ENCODE measurements at places on chromosomes 1 and 21.
A peak's percentile ranks its signal among the peaks of the same experiment; 100 is the strongest.

GRCh38 chr1:205965036-205965884 lies 22.0 kb upstream of the SLC26A9 start:
- DNase-seq = no peak

DNA sequence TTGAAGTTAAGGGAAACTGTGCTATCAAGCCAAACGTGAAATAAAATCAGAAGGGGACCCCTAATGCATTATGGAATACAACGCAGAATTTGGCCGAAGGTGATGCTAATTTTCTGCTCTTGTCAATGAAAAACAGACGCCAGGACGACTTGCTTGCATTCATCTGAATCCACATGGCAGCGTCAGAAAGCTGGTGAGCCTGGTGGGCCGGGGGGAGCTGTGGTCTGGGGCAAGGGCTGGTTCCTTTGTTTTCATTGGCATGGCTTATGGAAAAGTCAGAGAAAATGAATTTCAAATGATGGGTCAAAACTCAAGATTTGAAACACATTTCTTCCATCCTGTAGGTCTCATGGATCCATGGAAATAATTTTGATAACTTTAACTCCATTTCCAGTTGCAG lies 86.4 kb upstream of the RUNX1 start:
- no peak for DNase-seq

GRCh38 chr1:117181630-117182041 lies 29.1 kb downstream of the VTCN1 start:
- DNase-seq = no peak

GRCh38 chr1:246534114-246534513 lies 27.0 kb upstream of the SMYD3 start:
- no peak for DNase-seq

DNA sequence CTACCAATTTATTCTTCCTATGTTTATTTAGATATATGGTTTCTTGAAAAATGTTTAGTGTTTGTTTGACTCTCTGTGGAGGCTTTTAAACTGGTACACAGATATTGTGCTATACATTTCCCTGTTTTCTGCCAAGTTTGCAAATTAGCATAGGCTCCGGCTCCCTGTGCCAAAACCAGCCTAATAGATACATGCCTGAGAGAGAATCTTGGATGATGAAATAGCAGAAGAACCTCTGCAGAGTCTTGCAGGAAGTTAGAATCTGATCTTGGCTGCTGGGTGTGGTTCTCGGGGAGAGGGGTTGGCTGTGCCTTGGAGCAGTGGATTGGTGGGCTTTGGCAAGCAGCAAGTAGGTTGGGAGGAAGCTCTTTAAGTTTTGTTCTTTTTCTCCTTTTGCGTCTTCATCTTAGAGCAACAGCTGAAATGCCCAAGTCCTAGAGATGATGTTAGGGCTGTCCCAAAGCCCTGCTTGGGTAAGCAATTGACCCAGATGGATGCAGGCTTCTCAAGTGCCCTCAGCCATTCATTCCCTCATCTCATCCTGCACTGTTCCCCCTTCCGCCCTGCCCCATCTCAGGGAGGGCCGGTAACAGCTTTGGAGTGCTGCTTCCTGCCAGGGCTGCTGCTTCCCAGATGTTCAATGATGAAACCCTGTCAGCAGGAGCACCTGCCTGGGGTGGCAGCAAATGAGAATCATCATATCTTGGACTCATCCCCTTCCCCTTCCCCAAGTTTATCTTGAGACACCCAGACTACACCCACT lies 9.3 kb downstream of the PLA2G2A start:
- DNase-seq = no peak

- no peak for DNase-seq
These were observed 242.6 kb upstream of the CXADR start for GRCh38 chr21:17270229-17270628.

DNA sequence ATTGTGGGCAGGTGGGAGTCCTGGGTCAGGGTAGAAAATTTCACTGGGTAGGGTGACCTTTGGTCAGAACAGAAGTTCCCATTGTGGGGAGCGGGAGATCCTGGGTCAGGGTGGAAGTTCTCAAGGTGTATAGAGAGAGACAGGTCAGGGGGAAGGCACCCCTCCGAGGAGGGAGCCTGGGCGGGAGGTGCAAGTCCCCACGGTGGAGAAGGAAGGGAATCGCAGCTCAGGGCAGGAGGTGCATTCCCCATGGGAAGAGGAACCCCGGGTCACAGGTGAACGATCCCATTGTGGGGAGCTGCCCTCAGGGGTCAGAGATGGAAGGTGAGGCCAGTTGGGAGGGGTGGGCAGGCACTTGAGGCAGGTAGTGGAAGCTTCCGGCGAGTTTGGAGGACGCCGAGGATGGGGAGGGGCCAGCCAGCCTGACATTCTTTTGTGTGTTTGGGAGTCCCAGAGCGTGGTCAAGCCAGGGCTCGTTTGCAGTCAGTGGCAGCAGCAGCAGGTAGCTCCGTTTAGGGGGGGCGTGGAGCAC lies 637 bp downstream of the LYPLA2 start:
- no peak for DNase-seq

GRCh38 chr1:218479436-218480115 lies 134.4 kb downstream of the TGFB2 start:
- DNase-seq = no peak

DNA sequence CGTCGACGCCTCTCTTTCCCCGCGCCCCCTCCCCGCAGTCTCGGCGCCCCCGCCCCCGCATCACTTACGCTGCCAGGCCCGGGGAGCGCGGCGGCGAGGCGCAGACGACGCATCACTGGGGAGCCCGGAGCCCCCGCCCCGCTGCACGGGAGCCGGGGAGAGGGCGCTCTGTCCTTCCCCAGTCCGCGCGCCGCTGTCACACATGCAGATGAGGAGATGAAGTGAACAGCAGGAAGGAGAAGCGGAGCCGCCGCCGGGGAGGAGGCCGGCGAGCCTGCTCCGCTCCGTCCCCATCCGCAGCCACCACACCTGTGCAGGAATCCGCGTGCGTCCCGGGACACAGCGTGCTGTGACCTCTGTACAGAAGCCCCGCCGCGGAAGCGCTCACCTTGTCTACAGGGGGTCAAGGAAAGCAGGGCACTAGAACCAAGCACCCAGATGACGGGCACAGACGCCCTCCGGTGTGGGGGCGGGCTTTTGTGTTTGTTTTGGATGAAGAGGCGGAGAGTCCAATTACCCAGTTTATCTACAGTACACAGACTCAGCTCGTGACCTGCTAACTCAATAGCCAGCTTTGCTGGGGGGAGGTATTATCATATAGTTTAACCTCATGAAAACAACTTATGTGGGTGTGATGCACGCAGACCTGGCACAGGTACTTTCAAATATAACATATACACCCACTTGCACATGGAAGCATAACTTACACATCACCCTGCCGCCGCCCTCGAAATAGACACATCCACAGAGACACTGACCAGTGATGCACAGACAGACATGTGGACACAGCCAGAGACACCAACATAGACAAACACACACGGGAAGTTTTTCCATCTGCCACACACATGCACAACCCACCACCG lies 12.4 kb downstream of the KLHDC8A start:
- DNase-seq = peak; percentile 26

DNA sequence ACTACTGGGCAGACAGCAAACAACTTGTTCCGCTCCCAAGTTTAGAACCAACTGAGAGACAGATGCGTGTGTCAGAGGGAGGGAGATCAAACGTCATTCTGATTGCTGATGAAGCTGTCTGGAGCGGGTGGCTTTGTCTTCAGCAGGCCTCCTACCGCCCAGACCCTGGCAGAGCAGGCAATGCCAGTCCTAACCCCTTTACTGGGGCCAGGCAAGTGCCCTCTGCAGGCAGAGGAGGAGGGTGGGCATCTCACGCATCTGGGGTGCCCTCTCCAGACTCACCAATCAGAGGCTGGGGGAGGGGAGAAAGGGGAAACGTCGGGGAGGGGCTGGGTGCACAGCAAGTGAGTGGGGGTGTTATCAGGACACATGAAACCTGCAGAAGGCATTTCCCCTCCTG lies 126.6 kb downstream of the ACTL8 start:
- DNase-seq = no peak

DNA sequence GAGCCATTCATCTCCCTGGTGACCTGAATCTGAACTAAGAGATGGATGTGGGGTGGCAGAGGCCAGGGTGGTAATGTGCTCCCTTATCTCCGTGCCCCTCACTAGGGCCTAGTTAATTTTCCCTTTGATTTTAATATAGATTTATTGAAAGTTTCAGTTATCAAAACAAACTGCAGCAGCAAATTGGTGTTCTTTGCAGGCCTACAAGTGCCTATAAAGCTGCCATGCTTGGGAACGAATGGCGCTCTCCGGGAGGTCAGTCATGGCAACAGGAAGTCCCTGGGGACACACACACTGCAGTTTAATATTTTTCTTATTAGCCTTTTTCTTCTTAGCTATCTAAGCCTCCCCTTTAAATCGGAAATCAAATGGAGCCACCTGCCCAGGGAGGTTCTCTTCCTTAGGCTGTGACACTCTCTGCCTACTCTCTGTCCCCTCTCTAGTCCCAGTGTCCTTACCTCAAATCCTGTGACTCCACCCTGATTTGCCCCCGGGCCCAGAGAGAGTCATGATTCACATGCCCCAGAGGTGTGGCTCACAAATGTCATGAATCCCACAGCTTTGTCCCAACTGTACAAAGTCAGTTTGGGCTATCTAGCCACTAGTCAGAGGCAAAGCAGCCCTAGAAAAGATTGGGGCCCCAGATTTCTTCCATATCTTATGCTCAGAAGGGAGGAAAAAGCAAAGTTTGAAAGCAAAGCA lies 4.3 kb upstream of the ERI3 start:
- DNase-seq = no peak

DNA sequence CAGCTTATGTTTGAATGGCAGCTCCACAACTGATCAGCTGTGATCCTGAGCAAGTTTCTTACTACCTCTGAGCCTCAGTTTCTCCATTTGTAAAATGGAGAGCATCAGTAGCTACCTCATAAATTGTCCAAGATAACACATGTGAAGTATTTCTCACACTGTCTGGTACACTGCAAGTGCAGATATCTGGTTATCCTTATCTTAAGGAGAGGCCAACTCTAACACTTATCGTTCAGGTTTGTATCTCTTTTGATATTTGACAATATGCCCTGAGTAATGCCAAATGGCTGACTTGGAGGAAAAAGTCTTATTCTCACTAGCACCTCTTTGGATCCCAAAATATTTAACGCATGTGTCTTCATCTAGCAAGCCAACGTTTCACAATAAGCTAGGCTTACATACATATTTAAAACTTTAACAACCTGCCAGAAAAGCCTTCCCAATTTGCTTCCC lies 2.7 kb downstream of the CSRP1 start:
- DNase-seq = no peak

DNA sequence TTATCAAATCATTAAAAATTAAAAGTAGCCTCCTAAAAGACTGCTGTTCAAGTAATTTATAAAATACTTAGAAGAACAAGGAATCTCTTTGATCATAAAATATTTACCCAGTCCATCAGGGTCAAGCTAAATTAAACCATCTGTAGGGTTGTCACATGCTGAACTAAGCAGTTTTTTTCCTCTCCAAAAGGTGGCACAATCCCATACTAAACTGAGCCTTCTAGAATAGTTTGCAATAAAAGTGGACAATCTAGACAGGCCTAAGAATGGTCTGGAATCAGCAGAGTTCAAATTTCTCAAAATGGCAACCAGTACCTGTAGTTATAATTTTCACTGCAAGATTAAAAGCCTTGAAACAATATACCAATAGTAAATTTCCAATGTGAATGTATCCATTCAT lies 194.8 kb downstream of the EIF4G3 start:
- DNase-seq = no peak

GRCh38 chr1:41768583-41768982 lies 150.1 kb downstream of the HIVEP3 start:
- DNase-seq = no peak

DNA sequence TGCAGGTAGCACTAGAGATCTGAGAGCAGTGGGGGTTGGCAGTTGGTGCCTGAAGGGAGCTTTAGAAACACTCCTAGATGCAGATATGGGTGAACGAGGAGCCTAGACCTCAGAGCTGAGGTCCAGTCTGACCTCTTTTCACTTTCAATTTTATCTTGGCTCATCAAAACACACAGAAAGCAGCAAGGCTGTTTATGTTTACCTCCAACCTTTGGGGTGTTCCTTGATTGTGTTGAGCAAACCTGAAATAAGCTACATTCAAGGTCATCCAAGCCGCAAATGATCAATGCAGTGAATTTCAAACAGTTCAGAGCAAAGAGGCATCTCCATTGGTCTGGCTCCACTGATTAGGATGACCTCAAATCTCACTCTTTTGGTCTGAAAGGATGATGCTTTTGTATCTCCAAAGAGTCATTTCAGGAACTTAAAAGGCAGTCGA lies 1.3 kb downstream of the LY9 start:
- DNase-seq = no peak

DNA sequence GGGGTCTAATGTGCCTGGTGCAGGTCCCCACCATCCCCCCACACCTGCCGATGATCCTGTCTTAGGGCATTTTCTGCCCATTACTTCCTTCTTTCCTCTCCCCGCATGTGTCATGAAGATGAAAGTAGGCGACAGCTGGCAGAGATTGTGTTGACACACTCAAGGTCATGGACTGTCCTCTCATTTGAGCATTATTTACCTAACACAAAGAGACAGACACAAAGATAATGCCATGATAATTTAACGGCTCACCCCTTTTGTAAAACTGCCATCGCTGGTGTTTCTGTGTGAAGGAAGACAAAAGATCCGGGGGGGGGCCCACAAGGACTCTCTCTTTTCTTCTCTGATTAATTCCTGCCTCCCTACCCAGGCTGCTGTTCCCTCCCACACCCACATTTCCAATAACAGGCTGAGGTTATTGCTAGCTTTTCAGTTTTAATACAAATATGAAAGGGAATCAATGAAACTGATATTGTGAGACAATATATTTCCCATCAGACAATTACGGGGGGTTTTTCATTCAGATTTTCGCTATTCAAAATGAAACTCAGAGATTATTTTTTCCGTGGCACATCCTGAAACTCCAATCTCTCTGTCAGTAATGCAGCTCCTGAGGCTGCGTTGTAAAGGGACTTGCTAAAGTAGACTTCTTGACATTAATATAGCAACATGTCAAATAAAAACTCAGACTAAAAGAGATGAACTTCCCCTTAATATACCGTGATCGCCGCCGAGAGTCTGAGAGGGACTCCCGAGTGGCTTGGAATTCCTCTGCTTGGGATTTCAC lies 561.1 kb downstream of the NPHP4 start:
- no peak for DNase-seq

DNA sequence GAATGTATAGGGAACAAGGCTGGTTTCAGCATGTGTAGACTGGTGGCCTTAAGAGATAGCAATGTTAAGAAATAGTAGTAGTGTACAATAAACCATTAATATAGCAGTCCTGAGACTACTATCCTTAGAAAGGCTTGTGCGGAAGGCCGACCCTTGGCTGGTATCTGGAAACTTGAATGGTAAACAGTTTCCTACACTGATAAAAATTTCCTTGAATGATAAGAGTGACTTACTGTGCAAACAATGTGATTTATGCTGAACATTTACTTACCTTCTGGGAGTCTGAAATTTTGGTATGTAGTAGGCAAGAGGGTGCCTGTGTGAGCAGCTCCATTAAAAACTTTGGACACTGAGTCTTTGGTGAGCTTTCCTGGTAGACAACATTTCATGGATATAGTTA lies 44.7 kb downstream of the MAST2 start:
- DNase-seq = no peak

DNA sequence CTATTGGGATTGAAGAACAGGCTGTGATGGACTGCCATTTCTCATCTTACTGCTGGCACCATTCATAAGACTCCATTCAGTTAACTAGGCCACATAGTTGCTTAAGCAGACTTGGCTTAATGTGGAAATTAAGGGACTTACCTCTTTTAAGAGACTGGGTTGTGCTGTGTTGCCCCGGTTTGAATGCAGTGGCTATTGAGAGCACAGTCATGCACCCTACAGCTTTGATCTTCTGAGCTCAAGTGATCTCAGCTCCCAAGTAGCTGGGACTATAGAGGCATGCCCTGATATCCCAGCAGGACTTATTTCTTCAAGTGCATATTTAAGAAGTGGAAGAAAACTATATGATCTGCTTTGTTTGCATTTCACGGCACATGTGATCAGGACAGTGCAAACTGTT lies 181.1 kb downstream of the RASAL2 start:
- no peak for DNase-seq

All from stimulated activated CD8-positive, alpha-beta memory T cell treated with anti-CD3 and anti-CD28 coated beads, Interleukin-4, amount 100 ng/mL, for 24 hours (primary cell).